ENCODE measurements at places on chromosomes 4 and X.

DNA sequence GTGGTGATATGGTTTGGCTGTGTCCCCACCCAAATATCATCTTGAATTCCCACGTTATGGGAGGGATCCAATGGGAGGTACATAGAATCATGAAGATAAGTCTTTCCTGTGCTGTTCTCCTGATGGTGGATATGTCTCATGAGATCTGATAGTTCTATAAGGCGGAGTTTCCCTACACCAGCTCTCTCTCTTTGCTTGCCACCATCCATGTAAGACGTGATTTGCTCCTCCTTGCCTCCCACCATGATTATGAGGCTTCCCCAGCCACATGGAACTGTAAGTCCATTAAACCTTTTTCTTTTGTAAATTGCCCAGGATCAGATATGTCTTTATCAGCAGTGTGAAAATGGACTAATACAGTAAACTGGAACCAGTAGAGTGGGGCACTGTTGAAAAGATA is 39.5 kb downstream of the HSD17B13 start:
- DNase-seq: no peak

GRCh38 chr4:183402771-183403170 is 41.7 kb upstream of the CDKN2AIP start:
- no peak for DNase-seq

DNA sequence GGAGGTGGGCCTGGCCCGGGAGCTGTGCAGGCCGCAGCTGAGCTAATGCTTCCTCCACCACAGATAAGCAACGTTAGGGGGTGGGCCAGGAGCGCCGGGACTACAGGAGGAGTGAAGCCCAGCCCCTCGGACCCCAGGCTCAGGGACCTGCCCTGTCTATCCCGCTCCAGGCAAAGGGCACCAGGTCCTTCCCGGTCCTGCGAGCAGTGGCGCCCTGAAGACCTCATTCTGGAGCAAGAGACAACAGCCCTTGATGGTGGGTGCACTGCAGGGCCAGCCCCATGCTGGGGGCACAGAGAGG is 730 bp upstream of the TREX2 start:
- no peak for DNase-seq

DNA sequence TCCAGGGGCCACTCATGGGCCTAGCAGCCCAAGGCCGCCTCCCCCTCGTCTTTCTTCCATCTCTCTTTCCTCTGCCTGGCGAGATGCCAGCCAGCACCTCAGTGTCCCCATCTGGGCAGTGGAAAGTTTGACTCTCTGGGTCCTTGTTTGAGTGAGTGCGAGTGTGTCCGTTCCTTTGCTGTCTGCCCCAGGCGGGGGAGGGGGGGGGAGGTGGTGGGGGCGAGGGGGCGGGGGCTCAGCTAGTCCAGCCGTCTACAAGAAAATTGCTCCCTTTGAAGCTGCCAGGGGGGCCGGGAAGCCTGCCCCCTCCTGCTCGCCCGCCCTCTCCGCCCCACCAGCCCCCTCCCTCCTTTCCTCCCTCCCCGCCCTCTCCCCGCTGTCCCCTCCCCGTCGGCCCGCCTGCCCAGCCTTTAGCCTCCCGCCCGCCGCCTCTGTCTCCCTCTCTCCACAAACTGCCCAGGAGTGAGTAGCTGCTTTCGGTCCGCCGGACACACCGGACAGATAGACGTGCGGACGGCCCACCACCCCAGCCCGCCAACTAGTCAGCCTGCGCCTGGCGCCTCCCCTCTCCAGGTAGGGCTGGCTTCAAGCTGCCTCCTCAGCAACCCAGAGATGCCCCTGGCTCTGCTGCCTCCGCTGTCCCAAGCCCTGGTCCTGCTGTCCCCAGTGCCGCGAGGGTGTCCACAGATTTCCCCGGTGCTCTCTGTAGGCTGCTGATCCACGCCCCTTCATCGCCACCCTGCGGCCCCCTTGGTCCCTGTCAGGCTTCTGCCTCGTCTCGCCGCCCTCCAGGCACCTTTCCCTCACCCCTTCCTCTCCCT is at the start of gene BGN:
Gene BGN, plus strand, starts transcription at position 440 of the 821 bp plus-strand sequence. CDS start 9,652 bp downstream, outside the sequence.
- no peak for DNase-seq

DNA sequence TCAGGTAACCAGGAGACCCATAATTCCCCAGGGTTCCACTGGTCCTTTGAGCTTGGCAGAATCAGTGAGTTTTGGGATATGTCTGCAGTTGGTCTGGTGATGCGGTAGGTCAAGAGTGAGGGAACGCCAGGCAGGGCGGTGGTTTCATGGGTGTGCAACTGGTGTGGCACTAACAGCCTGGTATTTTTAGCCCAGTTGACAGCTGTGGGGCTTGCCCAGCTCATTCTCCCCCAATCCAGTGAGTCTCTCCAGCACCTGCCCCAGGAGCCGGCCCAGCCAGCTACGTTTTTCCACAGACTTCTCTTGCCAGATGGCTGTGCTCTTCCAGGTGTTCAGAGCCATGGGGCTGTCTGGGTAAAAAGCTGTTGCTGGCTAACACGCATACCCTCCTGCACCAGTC is 1019.9 kb downstream of the CCSER1 start:
- no peak for DNase-seq

DNA sequence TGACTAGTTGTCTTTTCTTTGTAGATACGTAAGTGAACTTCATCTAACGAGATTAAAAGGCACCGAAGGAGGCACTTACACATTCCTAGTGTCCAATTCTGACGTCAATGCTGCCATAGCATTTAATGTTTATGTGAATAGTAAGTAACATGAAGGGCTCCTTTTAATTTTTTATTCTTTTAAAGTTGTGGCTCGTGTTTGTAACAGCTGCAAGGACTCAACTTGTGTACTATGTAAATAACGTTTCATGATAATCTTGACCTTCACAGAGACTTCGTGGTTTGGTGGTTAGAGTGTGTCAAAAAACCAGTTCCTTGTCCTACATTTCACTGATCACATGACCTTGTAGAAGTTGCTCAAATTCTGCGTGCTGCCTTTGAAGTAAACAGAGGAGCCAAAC is 51.6 kb downstream of the KIT start:
- DNase-seq: no peak

DNA sequence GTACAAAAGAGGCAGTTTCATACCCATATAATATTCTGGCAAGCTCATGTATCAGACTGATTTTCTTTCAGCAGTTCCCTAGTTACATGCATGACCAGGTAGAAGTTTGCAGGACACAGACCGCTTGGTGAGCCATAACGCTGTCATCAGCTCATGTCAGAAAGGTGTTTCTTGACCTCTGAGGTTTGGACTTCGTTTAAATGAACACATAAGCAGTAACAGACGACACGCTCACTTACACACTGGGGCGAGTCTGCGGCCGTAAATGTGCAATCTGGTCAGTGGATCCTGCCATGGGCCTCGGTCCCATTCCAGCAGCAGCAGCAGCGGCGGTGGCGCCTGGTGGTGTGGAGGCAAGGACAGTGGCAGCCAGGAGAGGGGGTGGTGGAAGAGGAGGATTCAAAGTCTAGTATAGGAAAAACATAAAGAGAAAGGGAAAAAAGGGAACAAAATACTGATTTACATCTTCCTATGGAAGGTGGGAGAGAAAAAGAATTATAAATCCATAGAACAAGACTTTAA is 111.9 kb upstream of the CBR4 start:
- DNase-seq: no peak

GRCh38 chr4:171978216-171978615 is 165.0 kb downstream of the GALNTL6 start:
- DNase-seq: no peak

- no peak for DNase-seq
These were observed 59.6 kb downstream of the GSX2 start for GRCh38 chr4:54159543-54159942.

- DNase-seq: no peak
These were observed 69.2 kb downstream of the STK32B start for GRCh38 chr4:5120468-5120867.

DNA sequence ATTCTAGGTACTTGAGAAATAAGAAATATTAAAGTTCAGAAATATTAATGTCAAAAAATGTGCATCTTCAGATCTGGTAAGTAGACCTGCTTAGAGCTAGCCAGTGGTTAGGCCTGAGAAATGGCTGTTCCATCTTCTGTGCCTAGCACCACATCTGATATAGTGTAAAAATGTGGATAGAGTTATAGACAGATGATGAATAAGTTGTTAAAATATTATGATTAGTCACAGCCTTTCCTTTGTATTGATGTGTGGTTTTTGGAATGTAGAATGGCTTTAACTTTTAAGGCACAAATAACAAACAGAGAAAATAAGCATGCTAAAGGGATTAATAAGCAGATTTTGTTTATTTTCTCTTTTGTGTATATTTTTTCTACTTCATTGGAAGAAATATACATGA is 133.5 kb upstream of the NUDT6 start:
- DNase-seq: no peak

GRCh38 chrX:3514996-3515395 is 168.5 kb upstream of the MXRA5 start:
- no peak for DNase-seq

Data from GM10248 (cell line).